HAP-1 (cell line): ENCODE measurements at places on chromosomes 16 and 17.

- DNase-seq = peak; percentile 86
Measured at GRCh38 chr16:720447-720989, 428 bp upstream of the ANTKMT start.

DNA sequence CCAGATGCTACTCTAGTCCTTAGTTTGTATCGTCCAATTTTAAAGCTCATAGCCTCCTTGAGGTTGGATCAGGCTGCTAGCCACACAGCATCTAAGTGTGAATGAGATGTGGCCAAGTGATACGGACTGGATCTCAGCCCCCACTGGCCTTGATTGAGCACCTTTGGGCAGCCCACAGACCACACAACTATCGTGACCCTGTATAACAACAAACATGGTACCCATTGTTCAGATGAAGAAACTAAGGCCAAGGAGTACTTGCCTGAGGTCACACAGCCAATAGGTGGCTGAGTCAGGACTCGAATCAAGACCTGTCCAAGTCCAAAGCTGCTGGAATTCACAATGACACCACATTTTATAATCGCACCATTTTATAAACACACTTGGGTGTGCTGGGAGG, 73.0 kb upstream of the IRX3 start:
- no peak for DNase-seq

GRCh38 chr17:18950346-18950745, 1.6 kb upstream of the SLC5A10 start:
- no peak for DNase-seq

DNA sequence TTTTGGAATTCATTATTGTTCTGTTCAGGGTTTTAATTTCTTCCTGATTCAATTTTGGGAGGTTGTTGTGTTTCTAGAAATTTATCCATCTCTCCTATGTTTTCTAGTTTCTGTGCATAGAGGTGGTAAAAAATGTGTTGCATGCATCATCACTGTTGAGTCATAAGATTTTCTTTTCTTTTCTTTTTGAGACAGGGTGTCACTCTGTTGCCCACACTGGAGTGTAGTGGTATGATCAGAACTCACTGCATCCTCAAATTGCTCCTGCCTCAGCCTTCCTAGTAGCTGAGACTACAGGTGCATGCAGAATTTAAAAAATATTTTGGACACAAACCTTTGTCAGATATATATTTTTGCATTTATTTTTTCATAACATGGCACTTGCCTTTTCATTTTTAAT, 184.8 kb downstream of the BCAS3 start:
- no peak for DNase-seq

DNA sequence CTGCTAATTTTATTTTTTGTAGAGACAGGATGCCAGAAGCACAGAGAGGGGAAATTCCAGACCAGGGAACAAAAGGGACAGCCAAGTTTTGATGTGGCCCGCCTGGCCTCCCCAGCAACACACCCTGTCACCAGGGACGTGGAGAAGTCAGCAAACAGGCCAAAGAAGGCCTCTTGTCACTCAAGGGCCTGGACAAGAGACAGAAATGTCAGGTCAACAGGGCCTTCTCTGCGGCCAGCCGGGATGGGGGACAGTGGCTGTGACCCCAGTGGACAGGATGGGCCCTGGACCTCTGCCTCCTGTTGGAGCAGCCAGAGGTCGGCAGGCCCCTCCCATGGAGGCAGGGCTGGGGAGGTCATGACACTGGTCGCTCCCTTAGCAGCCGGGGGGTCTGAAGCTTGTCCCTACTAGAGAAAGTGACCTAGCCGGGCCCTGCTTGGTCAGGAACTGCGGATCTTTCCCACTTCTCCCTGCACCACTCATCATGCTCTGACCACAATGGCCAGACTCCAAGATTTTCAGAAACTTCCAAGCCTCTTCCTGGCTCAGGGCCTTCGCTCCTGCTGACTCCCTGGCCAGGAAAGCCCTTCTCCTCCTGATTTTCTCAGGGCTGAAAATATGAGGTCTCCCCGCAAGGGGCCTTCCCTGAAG, 9.2 kb upstream of the TVP23A start:
- DNase-seq = no peak

DNA sequence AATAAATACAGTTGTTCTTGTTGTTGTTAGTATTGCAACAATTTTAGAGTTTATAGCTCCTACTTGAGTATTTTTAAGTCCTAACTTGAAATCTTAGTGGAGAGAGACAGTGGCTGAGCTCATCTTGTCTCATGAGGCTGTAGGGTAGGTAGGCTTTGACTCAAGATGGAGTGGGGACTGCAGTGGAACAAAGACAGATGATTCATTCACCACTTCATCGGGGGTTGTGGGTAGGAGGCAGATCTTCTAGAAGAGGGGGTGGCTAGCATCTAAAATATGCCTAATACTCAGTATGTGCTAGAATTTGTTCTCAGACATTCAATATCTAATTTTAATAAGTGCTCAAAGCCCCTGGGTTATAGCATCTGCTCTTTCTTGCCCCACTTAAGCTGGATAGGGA, 13.1 kb upstream of the MMD start:
- DNase-seq = no peak

DNA sequence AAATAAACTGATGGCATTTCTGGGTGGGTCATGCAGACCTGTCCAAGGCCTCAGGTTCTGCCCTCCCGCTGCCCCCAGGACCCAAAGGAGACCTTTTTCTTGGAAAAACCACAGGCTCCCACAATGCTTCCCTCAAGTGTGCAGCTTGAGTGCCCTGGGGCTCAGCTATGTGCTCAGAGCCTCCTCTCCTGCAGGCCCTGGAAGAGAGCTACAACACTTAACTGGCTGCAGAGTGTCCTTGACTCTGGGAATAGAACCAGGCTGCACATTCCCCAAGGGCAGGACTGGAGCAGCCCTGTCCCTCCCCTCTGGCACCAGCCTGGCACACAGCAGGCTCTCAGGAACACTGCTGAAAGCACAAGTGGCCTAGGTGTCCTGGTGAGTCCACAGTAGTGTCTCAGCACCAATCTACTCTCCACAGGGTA, 4.8 kb upstream of the SREBF1 start:
- DNase-seq = no peak

DNA sequence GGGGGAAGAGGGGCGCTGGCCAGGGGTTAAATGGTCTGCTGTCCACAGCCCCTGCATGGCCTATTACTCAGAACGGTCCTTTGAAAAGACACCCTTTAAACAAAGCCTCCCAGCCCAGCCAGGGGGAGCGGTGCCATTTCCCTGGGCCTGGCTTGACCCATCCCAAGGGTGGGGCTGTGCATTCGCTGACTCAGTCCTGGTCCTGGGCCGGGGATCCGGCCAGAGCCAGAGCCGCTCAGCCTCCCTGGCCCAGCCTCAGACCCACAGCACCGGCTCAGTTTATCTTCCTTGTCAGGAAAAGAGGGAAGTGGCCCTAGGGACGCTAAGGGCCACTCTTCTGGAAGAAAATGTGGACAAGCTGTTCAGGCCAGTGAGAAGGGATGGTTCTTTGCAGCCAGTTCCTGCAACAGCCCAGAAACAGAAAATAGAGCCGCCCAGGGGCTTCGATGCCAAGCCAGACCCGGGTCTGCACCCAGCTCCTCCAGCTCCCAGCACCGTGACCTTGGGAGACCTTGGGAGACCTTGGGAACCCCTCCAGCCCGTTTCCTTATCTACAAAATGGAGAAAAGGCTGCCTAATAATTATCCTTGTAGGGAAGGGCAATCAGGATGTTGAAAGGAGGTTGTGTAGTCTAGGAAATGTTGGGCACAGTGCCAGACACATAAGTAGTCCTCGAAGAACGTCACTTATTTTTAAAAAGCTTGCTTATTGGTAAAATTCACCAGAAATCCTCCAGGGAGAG, 82.5 kb downstream of the ZDHHC7 start:
- DNase-seq = no peak

DNA sequence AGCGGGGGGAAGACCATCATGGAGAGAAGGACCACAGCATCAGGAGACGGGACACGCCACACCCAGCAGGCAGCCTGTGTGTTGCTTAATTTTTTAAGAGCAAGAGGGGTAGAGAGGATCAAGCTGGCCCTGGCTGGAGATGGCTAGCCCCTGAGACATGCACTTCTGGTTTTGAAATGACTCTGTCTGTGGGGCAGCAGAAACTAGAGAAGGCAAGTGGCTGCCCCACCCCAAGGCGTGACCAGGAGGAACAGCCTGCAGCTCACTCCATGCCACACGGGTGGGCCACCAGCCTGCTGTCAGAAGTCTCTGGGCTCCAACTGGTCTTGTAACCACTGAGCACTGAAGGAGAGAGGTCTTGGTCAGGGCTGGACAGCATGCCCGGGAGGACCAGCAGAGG, 75.5 kb downstream of the SOCS1 start:
- no peak for DNase-seq

- DNase-seq = peak; percentile 63
Measured at GRCh38 chr16:83215406-83216001, 588.7 kb downstream of the CDH13 start.

DNA sequence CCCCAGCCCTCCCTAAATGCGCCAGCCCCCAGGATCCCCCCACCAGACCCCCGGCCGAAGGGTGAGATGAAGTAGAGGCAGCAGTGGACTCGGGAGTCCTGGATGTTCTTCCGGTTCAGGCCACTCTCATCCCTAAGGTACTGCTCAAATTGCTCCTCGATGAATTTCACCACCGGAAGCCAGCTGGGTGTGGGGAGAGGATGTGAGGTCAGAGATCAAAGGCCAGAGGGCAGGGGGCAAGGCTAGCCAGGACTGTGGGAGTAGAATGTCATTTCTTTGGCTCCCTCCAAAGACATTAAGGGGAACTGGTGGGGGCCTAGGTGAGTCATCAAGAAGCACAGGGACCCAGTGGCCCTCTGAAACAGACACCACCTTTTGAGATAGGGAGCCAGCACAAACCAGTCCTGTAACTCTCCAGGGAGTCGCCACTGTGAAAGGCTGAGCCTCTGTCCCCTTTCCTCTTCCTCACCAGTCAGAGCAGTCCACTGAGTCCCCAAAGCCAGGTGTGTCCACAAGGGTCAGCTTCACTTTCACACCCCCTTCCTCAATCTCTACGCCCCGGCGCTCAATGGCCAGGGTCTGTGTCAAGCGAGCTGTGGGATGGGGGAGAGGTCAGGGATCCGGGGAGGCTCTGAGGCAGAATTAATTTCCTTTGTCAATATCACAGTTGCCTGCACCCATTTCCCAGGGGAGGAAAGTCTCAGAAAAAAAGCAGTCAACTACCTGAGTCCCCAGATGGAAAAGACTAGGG, 895 bp downstream of the SEPTIN1 start:
- DNase-seq = no peak

- no peak for DNase-seq
Measured at GRCh38 chr17:10001306-10001873, 96.3 kb upstream of the RCVRN start.

DNA sequence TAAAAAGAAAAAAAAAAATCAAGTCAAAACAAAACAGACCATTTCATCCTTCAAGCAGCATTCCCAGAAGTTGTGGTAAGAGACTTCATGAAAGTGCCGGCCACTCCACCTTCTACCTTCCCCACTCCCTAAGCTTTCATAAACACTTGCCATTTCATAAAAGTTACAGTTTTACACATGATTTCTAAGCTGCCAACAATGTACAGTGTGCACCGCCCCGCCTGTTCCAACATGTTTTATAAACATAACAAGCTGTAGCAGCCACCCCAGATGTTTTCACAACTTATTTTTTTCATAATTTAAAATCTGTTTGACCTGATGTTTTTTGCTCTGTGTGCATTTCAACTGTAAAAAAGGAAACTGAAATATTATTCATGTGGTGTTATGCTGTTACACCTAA, 608.1 kb downstream of the TOX3 start:
- no peak for DNase-seq

DNA sequence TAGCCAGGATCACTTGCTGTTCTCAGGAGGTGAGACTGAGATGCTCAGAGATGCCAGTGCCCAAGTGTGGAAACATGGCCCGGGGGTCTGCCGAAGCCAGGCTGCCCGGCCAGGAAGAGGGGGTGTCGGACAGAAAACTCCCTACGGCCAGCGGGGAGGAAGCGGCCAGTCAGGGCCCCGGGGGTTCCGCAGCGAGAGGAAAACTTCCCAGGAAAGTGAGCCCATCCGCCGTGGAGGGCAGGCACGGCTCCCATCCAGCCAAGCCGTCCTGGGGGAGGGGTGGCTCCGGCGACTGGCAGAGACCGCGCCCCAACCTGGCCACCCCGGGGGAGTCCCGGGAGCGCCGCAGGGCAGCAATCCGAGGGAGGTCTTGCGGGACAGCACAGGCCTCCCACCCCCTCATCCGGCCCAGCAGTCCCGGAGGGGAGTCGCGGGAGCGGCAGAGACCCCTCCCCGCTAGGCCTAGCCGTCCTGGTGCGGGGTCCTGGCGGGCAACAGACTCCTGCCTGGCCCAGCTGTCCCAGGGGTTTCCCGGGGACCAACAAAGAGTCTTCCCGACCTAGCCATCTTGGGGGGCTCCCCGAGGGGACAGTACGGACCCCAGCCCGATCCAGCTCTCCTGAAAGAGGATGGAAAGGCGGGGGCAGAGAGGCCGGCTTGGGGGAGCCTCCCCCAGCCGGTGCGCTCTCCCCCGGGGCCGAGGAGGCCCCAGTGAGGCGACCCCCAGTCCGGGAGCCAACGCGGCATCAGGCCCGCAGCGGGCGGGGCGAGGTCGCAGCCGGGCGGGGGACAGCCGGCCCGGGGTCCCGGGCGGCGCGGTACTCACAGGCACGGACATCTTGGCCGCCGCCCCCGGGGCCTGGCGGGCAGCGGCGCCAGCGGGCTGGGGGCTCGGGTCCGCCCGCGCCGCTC, 13.8 kb upstream of the BCAR1 start:
- no peak for DNase-seq

GRCh38 chr17:15012351-15012980, 252.7 kb downstream of the PMP22 start:
- DNase-seq = no peak

GRCh38 chr17:20968913-20969616, 73.7 kb downstream of the USP22 start:
- DNase-seq = no peak

- DNase-seq = no peak
Measured at GRCh38 chr17:70124723-70125122, 44.6 kb upstream of the KCNJ2 start.

DNA sequence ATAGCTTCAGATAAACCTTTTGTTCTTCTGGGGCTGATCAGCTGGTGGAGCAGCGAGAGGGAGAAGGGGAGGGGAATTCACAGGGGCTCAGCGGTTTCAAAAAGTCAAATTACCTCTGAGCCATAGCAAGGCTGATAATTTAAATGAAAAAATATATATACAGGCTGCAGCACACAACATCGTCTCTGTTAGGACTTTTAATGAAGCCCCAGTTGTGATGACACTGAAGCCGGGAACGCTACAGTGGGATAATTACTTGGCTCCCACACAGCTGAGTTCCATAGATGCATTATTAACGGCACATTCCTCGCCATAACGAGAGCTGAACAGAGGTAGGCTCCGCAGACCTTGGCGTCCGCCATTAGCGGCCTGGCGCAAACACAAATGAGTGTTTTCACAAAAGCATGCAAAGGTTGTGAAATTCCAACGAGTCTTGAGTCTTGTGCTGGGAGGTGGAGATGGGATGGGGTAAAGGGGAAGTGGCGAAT, 216.0 kb downstream of the C16orf78 start:
- no peak for DNase-seq
